Kidney (tissue), 22 donors: ENCODE measurements at places on chromosomes 7 and 10. TPM values are rescaled to one million over a fixed set of nuclear protein-coding genes. Genes with fewer than 3 reads are reported as not detected.

- H3K27me3 ChIP-seq = no peaks in the 10 kb centered on the region
- no peak overlapping the region for H3K4me3 ChIP-seq
- no peak for DNase-seq
- no peaks in the 10 kb centered on the region for H3K4me1 ChIP-seq
- H3K27ac ChIP-seq = no peak overlapping the region
- no peaks in the 10 kb centered on the region for H3K36me3 ChIP-seq
Observed at GRCh38 chr7:96136600-96137239, 185.2 kb downstream of the SLC25A13 start.

- no peaks in the 10 kb centered on the region for H3K4me1 ChIP-seq
- no peak for DNase-seq
- H3K27ac ChIP-seq = no peak overlapping the region
- H3K4me3 ChIP-seq = no peak overlapping the region
- no peaks in the 10 kb centered on the region for H3K27me3 ChIP-seq
Observed at GRCh38 chr10:62694537-62695126, 109.9 kb upstream of the ADO start.

Gene LRRC4
- 1.6 TPM for total RNA-seq

GRCh38 chr7:115274-115911, 77.0 kb upstream of the FAM20C start:
- no peaks in the 10 kb centered on the region for H3K36me3 ChIP-seq
- H3K27me3 ChIP-seq = no peaks in the 10 kb centered on the region
- H3K4me3 ChIP-seq = no peak overlapping the region
- peak; percentile 45 for DNase-seq
- no peak overlapping the region for H3K27ac ChIP-seq

Gene NKX2-3
- total RNA-seq = not detected

DNA sequence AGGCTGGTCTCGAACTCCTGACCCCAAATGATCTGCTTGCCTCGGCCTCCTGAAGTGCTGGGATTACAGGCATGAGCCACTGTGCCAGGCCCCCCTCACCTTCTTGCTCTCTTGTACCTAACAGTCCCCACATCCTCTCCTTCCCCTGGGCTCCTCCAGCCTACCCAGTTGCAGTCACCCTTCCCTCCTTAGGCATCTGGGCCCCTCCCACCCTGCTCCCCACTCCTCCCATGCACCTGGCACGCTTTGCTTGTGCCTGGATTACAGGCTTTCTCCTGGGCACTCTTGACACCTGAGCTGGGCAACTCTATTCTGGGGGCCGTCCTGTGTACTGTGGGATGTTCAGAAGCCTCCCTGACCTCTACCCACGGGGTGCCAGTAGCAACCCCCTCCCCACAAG, 3.0 kb downstream of the CLDN15 start:
- H3K4me3 ChIP-seq = no peak overlapping the region
- H3K4me1 ChIP-seq = no peaks in the 10 kb centered on the region
- no peaks in the 10 kb centered on the region for H3K27me3 ChIP-seq
- DNase-seq = no peak
- H3K27ac ChIP-seq = no peak overlapping the region
- peaks cover 8% of the 10 kb centered on the region for H3K36me3 ChIP-seq

DNA sequence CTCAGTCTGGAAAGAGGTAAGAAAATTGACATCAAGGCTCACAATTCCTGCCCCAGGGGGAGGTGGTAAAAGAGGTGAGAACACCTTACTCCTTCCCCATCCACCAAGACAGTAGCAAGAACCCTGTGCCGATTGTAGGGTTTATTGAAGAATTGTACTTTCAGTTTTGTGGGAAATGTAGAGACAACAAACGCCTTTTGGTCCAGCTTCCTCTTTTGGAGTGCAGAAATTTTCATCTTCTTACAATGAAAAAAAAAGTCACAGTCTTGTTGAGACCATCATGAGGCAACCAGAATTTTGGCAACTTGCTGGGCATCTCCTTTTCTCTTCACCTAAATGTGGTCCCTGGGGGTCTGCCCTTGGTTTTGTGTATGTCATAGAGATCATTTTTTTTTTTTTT, 217.7 kb downstream of the TMEM178B start:
- no peaks in the 10 kb centered on the region for H3K36me3 ChIP-seq
- H3K4me3 ChIP-seq = no peak overlapping the region
- H3K4me1 ChIP-seq = no peaks in the 10 kb centered on the region
- DNase-seq = no peak
- no peaks in the 10 kb centered on the region for H3K27me3 ChIP-seq
